ENCODE measurements at places on chromosomes 13 and 19.

- DNase-seq, result no peak
These were observed 22.3 kb downstream of the CEBPG start for GRCh38 chr19:33395561-33396550.

DNA sequence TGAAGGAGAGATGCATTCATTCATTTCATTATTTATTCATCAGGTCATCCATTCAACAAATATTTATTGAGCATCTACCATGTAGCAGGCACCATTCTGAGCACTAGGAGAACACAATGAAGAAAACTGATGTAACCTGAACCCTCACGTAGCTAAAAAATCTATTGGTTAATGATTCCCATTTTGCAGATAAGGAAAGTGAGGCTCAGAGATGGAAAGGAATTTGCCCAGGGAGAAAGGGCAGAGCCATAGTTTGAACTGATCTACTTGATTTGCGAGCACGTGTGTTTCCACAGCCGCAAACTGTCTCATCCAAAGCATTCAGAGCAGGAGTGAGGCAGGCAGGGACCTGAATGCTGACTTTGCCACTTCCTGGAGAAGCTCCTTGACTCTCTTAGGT lies 2.7 kb downstream of the KLK8 start:
- DNase-seq, result no peak

GRCh38 chr13:28014301-28014700 lies 25.8 kb upstream of the URAD start:
- no peak for DNase-seq

DNA sequence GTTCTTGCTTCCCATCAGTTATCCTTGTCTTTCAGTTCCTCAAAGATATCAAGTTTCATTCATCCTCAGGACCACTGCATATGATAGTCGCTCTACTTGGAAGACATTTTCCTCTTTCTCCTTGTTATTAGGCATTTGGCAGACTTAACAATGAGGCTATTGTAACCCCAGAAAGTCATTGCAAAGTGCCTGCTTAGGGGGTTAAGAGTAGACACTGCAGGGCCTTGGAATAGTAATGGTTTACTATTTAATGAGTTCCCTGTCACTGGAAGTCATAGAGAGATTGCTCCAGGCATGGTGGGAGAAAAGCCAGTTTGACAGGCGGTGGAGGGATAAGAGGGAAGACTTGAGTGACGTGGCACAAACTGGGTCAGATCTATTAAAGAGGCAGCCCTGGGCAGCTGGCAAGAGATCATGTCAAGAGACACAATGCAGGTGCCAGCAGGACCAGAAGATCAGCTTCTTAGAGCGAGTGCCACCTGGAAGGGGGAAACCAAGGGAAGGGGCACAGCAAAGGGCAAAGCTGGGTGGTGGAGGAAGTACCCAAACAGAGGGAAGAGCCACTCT lies 16.8 kb upstream of the CPB2 start:
- no peak for DNase-seq

DNA sequence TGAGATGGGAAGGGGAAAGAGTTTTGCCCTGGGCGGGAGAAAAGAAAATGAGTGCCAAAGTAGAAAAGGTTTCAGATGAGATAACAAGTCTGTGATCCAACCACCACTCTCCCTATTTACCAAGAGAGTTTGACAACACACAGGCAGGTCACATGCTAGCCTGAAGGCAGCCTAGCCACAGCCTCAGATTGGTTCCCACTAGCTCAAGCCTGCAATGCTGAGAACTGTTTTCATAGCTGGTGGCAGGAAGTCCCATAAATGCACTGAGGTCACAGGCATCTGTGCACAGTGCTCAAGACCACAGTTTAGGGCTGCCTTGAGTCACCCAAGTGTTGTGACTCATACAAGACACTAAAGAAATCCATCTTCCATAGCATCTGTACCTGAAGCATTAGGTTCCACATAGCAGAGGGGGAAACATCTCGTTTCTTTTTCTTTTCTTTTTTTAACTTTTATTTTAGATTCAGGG lies 18.5 kb upstream of the POP4 start:
- no peak for DNase-seq

DNA sequence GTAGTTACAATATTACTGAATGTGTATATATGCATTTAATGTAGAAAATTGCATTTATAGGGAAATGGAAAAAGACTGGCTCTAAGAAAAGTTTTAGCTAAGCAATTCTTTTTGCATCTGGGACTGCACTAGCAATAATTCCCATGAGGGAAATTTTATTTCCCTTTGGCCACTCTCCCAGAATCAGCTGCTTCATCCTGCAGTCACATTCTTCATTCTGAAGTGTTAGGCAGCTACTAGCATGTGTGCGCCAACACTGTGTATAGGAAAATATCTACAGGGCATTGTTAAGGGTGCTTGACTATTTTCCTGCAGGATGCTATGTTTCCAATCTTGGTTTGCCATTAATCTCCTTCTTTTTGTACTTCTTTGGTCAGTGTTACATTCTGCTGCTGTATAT lies 312.8 kb upstream of the PCDH20 start:
- no peak for DNase-seq

DNA sequence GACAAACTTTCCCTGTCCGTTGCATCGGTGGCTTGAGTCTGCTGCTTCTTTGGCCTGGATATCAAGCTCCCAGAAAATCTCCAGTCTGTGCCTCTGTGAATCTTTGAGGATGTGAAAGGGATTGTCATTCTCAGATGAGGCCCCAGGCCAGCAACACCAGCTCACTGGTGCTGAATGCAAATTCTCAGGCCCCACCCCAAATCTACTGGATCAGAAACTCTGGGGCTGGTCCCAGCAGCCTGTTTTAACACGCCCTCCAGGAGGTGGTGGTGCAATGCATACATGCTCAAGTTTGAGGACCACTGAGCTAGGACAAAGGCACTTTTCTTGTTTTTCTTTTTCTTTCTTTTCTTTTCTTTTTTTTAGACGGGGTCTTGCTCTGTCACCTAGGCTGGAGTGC lies 23.6 kb downstream of the TNFSF11 start:
- DNase-seq, result no peak

- no peak for DNase-seq
These were observed 13.3 kb downstream of the CD70 start for GRCh38 chr19:6577476-6578125.

- DNase-seq, result no peak
These were observed 17.5 kb upstream of the NANOS3 start for GRCh38 chr19:13859361-13859880.

DNA sequence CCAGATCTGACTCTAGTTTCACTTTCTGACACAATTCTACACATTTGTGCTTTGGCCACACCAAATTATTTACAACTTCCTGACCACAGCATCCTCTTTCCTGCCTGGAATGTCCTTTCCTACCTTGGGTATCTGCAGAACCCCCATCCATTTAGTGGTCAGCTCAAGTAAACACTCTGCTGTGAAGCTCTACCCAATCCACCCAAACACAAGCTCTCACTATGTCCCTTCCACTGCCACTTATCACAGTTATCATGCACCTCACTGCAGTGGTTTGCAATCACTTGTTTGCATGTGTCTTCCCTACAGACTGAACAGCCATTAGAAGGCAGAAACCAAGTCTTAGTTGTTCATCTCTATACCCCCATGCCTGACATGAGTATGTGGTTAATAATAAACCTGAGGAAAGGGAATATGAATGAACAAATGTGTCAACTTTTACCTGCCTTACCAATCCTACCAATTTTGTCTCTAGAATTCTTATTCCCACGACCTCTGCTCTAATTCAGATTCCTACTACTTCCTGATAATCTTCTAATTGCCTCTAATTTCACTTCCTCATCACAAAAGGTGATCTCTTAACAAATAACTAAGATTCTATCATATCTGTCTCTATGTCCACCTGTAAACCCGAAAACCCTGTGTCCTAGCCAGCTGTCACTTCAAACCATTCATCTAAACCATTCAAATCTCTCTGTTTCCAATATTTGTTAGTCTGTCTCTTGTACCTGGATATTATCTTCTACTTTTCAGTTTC lies 25.1 kb downstream of the LNX2 start:
- DNase-seq, result no peak

GRCh38 chr13:50033725-50034124 lies 18.5 kb downstream of the KCNRG start:
- no peak for DNase-seq

DNA sequence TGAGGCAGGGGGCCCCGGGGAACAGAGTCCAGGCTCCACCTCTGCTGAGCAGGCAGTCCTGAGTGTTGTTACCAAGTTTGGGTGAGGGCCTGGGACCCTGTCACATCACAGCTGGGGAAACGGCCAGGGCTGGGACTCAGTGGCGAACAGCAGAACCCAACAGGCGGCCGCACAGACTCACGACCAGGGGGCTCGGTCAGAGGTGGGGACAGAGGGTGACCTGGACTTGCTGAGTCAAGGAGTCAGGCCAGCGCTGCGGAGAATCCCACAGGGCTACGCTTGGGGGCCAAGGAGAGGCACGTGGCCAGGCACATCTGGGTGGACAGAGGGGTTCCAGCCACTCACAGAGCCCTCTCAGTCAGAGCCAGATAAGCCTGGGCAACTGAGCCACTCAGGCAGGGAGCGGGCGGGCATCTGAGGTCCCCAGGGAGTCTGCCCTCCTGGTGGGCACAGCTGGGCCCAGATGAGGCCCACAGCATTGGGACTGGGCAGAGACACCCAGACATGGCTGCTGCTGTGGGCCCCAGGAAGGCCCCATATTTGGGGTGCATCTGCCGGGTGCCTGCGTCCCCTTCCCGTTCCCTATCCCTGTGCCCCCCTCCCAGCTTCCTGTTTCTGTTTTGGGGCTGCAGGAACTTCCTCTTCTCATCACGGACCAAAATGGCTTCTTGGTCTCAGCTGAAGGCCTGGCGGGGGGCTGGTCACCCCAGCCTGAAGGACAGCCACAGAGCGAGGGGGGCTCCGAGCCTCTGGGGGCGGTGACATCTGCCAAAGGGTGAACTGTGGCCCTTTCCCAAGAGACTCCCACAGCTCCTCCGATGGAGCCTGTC lies 34.0 kb downstream of the CEBPA start:
- DNase-seq, result no peak

- DNase-seq, result no peak
These were observed at the start of gene A1BG for GRCh38 chr19:58352760-58353671. Gene A1BG (minus strand): TSS chr19:58353492. CDS start chr19:58353437, 55 bp downstream.

DNA sequence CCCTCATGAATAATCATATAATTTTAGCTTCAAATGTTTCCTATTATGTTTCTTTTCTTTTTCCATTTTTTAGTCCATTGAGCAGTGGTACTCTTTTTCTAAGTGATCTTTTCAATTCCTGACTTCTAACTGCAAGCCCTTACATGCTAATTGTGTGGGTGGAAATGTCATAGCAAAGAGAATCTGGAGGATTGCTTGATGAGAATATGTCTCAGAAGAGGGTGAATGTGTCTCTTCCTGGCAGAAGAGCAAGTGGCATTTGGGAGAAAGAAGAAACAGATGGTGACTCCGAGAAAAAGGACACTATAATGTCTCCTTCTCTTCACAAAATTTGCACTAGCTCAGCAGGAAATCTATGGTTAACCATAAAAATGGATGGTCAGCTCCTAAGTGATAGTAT lies 2320.0 kb downstream of the PCDH9 start:
- no peak for DNase-seq

DNA sequence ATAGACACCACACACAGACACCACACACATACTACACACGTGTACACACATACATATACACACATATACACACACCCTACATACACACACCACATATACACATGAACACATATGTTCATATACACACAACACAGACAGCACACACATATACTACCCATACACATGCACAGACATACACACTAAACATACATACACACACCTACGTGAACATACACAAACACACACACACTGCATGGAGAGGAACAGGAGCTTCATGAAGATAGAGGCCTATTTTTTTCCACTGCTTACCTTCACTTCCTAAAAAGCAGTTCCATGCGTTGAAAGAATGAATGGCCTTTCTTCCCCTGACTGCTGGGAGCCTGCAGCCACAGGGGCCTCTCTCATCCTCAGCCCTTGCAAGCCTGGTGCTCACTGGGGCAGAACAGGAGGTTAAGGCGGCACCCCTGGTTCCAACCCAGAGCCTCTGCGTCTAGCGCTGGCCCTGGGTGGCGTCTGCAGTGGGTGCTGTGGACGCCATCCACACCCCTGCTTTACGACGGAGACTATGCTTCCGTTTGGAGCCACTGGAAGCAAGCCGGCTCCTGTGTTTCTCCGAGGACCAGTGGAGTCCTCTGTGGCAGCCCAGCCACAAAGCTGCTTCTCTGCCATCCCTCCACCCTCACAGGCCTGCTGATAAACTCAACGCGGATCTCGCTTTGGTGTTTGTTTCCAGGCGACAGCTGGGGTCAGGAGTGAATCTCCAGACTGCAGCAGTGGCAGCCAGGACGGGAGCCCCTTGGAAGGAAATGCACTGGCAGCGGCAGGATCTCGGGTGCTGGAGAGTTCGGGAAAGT lies 1.9 kb upstream of the RASA3 start:
- no peak for DNase-seq

- DNase-seq, result no peak
These were observed 355.2 kb downstream of the KCNRG start for GRCh38 chr13:50370303-50370950.

- peak; percentile 70 for DNase-seq
These were observed 1.4 kb downstream of the PLPP2 start for GRCh38 chr19:289651-290371.

DNA sequence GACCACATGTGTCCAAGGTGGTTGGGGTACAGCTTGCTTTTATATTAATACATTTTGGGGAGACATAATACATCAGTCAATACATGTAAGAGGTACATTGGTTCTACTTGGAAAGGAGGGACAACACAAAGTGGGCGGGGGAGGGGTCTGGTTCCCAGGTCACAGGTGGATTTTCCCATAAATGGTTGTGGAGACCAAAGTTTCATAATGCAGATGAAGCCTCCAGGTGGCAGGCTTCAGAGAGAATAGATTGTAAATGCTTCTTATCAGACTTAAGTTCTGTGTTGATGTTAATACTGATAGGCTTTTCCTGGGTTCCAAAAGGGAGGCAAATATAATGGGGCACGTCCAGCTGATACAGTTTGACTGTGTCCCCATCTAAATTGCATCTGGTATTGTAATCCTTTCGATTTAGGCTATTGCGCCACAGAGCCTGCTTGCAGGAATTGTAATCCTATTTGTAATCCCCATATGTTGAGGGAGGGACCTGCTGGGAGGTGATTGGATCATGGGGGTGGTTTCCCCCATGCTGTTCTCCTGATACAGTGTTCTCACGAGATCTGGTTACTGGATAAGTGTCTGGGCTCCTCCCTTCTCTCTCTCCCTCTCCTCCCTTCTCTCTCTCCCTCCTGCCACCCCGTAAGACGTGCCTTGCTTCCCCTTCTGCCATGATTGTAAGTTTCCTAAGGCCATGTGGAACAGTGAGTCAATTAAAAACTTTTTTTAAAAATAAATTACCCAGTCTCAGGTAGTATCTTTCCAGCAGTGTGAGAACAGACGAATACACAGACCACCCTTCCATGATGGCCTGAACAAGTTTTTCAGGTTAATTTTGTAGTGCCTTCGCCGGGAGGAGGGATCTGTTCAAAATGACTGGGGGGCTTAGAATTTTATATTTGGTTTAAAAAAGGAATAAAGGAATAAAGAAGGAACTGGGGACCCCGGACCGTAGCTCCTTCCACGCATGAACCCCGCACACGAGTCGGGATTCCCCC lies 44.9 kb downstream of the ZNF823 start:
- DNase-seq, result peak; percentile 57
